ENCODE measurements at places on chromosomes 1 and 21.

DNA sequence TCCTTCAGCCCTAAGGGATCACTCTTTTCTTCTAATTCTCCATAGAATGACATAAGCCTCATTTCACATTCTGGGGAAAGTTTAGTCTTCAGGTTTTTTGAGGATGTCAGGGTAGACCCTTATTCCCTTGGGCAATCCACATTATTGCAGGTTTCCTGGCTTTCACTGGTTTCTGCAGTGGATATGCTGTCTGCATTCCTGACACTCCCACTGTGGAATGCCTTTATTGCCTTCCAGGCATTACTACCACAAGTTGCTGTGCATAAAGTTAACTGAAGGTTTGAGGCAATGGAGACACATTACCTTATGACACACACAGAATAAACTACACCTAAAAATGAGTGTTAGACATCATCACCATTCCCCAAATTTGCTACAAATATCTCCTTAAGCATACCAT, 12.7 kb downstream of the FASLG start:
- DNase-seq, result no peak

GRCh38 chr1:236516929-236517704, 6.7 kb upstream of the LGALS8 start:
- peak; percentile 53 for DNase-seq

GRCh38 chr1:2258996-2259395, 30.9 kb downstream of the SKI start:
- DNase-seq, result no peak

GRCh38 chr1:206685334-206685768, 646 bp downstream of the MAPKAPK2 start:
- DNase-seq, result peak; percentile 12

DNA sequence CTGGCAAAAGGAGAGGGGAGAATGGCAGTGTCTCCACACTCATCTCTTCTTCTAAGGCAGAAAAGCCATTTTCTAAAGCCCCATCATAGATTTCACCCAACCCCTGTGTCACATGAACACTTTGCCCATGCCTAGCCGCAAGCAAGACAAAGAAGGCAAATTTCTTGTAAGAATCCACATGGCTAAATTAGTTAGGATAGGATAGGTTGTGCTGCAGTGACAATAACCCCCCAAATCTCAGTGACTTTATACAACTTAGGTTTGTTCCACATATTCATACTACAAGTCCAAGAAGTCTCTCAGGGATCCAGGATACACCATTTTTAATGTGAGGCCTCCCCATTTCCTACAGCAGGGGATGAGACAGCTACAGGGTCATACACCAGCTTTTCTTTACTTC, 40.8 kb downstream of the MIS18A start:
- DNase-seq, result no peak

GRCh38 chr1:42086146-42086545, 67.1 kb upstream of the GUCA2B start:
- DNase-seq, result no peak

- DNase-seq, result peak; percentile 67
These were observed 276.3 kb upstream of the GREM2 start for GRCh38 chr1:240888039-240888786.

All from NCI-H2081 (cell line).